T-helper 22 cell (primary cell): ENCODE measurements at places on chromosomes 12 and 14.

GRCh38 chr12:109439181-109439580, 37.9 kb downstream of the KCTD10 start:
- no peak for DNase-seq

- DNase-seq: no peak
Measured at GRCh38 chr12:106280106-106280505, 22.4 kb upstream of the TCP11L2 start.

- no peak for DNase-seq
Measured at GRCh38 chr12:132490422-132491137, 629 bp downstream of the FBRSL1 start.

GRCh38 chr14:64117671-64118402, 176.3 kb downstream of the ESR2 start:
- no peak for DNase-seq

- DNase-seq: no peak
Measured at GRCh38 chr12:2138871-2139308, 86.1 kb downstream of the CACNA1C start.

DNA sequence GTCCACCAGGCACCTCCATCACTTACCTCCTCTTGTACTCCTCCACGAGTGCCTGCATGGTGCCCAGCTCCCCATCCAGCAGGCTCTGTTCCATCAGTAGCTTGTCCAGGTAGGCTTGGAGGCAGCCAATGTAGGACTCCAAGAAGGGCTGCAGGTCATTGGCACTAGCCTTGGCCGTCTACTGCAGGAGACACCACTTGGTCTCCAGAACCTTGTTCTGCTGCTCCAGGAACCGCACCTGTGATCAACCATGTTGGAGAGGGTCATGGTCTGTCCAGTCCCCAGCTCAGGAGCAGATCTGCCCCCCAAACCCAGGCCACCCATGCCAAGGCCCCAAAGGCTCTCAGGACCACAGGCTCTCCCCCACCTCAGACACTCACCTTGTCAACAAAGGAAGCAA, 23.9 kb downstream of the KRT76 start:
- DNase-seq: no peak

DNA sequence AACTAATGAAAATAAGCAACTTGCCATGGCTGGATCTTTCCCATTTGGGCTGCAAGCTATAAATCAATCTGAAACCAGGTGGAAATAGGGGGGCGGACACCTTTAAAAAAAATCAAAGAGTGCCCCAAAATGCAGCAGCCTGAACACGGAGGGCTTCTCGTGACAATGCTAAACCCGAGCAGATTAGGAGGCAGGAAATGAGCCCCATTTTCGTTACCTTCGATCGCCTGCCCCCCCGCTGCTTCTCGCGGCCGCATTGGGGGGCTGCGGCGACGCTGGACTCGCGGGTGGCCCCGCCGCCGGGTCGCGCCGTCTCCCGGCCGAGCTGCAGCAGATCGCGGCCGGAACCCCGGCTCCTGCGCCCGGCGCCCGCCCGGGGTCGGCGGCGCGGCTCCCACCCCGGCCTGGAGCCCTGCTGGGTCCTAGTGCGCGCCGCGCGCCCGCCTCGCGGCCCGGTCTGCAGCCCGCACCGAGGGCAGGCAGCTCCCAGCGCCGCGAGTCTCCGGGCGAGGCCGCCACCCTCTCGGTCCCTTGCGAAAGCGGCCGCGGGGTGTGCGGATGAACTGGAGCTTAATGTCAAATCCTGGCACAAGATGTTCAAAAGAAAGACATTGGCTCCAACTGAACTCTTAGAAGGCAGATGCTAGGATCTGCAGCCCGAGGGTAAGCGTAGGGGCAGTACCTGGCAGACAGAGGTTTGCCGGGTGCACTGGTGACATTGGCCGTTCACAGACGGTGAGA, 201.9 kb upstream of the FOXN3 start:
- DNase-seq: peak; percentile 46

- no peak for DNase-seq
Measured at GRCh38 chr12:113939867-113940266, 26.3 kb downstream of the RBM19 start.

GRCh38 chr14:52950410-52950897, 396 bp downstream of the FERMT2 start:
- no peak for DNase-seq

DNA sequence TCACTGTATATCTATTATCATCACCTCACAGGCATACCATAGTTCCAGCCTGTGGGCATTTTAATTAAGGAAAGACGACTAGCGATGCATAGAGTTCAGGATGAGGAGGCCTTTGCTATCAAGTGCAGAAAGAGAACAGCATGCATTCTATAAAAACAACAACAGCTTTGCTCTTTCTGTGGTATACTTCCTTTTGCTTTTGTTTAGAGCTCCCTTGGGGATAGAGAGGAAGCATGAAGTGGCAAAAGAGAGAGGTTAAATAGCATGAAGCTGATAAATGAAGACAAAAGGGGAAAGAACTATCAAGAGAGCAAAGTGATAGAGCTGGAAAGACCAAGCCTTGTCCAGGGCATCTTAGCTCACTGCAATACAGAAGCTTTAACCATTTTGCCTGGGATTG, 23.5 kb downstream of the IFNG-AS1 start:
- no peak for DNase-seq

DNA sequence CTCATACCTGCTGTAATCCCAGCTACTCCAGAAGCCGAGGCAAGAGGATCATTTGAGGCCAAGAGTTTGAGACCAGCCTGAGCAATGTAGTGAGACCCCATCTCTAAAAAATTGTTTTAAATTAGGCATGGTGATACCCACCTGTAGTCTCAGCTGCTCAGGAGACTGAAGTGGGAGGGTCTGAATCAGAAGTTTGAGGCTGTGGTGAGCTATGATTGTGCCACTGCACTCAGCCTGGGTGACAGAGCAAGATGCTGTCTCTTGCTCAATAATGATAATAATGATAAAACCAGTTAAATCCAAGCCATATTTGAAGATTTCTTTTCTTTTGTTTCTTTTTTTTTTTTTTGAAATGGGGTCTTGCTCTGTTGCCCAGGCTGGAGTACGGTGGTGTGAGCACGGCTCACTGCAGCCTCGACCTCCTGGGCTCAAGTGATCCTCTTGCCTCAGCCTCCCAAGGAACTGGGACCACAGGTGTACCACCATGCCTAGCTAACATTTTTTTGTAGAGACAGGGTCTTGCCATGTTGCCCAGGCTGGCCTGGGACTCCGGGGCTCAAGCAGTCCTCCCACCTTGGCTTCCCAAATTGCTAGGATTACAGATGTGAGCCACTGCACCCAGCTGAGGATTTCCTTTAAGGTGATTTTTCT, 12.8 kb downstream of the PSMA6 start:
- DNase-seq: no peak

DNA sequence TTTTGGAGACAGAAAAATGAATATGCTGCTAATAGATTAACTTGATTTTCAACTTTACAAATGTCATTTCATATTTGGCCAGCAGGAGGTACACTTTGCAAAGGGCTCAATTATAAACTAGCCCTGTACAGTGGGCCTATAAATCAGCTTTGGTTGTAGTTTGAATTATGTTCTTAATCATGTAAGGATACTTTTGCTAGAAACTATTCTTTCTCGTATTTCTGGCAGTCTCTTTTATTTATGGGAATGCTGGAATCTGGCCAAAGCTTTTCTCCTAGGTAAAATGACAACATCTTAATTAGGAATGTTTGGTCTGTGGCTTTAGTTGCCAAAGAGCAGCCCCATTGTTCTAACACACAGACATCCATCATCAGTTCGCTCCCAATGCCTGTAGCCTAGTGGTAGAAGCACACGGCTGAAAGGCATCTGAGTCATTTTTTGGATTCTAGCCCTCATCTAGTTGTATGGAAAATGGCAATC, 1322.3 kb upstream of the SEL1L start:
- no peak for DNase-seq

GRCh38 chr12:50073206-50073605, 11.9 kb upstream of the SMARCD1 start:
- DNase-seq: no peak

DNA sequence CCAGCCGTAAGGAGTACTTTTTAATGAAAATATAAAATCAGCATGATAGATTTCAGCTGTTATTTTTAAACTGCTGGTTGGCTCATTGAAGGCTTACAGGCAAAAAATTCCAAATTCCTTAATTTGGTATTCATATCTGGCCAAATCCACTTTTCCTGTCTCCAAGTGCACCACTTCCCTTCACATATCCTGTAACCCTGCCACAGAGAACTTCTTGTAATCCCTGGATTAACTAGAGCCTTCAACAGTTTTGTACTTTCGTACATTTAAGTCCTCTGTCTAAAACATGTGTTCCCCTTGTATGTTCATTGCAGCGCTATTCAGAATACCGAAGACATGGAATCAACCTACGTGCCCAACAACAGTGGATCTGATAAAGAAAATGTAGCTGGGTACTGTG, 9.6 kb downstream of the PUS7L start:
- DNase-seq: no peak

- no peak for DNase-seq
Measured at GRCh38 chr14:68357777-68358176, 435.1 kb downstream of the ZFP36L1 start.

DNA sequence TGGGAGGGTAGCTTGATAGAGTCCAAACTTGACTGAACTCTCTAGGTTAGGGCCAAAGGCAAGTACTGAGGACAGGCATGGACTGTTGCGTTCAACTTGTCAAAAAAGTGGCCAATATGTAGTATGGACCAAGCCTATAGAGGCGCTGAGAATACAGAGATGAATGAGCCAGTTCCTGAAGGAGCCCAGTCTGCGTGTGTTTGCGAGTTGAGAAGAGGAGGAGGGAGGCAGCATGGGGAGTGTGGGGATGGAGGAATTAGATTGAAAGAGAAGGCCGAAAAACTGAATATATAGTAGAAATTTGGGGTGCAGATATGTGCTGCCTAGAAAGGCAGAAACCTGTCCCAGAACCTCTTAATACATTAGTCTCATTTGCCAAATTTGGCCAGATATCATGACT, 412.4 kb downstream of the PCNX1 start:
- DNase-seq: no peak

DNA sequence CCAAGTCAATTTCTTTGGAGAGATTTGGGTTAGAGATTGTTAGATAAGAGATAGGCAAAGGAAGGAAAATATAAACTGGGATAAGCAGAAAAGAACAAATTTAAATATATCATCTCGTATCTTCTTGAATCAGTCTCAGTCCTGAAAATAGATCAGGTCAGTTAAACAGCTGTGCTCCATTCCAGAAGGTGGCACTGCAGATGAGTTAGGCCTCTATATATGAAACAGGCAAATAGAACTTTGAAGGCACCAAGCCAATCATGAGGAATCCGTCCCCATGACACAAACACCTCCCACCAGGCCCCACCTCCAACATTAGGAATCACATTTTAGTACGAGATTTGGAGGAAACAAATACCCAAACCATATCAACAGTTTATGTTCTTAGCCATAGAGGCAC, 605.5 kb upstream of the USP15 start:
- no peak for DNase-seq

GRCh38 chr12:119157528-119157927, 21.2 kb upstream of the HSPB8 start:
- no peak for DNase-seq

- no peak for DNase-seq
Measured at GRCh38 chr12:11663130-11663529, 13.7 kb downstream of the ETV6 start.

DNA sequence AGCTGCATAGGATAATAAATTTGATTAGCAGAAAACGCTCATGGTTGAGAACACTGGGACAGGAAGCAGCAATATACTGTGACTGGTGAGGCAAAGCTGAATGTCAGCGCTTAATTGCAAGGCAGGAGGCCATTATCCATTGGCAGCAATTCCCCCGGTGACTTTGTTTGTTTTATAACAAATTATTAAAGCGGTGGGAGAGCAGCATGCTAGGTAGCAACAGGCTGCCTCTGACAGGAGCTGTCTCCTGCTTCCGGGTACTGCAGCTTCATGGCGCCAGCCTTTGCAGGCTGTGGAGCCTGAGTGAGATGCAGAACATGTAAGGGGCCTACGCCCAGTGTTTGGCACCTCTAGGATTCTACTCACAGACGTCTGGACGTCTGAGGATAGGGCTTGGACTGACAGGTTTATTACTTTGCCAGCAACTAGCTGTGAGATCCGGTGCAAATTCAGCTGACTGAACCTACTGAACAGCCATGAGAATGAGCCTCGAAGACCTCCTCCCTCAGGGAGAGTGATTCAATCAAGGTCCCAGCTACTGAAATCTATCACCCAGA, 82.1 kb upstream of the SSTR1 start:
- DNase-seq: no peak

- no peak for DNase-seq
Measured at GRCh38 chr12:24931666-24932405, 17.1 kb downstream of the BCAT1 start.

- no peak for DNase-seq
Measured at GRCh38 chr12:19148860-19149259, 19.3 kb downstream of the PLEKHA5 start.

DNA sequence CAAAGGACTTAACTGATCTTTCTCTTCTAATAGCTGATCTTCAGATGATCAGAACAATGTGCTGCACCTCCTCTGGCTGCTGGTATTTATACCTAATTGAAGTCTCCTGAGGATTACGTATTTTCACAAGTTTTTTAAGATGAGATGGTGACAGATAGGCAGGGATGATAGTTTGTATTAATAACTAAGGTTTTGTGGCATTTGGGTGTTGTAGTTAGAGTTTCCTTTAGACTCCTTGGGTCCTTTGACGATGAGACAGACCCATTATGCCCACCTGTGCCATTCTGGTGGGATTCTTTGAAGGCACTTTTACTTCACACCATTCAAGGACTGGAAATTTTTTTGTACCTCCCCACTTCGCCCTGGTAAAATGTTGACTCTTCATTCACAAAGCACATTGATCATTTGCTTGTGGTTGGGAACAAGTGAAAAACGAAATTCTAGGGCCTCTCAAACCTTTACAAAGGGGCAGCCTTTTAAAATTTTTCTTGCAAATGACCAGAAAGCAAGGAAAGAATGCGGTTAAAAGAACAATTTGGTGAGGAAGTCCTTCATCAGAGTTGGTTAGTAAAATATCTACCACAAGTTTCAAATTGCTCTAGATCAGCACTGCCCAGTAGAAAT, at the start of gene IFNG:
TSS of gene IFNG (minus strand) at position 60 of the 624 bp plus-strand sequence. CDS start 125 bp downstream, outside the sequence.
- no peak for DNase-seq

- no peak for DNase-seq
Measured at GRCh38 chr14:31530136-31530535, 31.1 kb upstream of the NUBPL start.

- no peak for DNase-seq
Measured at GRCh38 chr14:22460461-22461195, 128.4 kb downstream of the DAD1 start.

GRCh38 chr12:69663726-69664125, 35.4 kb downstream of the BEST3 start:
- no peak for DNase-seq

DNA sequence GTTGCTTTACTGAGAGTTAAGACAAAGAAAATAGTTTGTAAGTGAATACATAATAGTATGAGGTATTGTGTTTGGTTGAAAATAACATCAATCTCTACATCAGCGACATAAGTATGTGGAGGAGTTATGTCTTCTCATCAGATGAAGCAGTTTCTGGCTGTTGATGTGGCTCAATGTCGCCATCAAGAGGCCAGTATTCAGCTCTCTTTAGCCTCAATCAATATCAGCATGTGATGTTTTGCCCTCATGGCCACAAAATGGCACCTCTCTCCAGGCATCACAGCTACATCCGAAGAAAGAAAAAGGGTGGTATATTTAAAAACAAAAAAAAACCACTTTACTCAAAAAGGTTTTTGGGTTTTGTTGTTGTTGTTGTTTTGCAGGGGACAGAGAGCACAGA, 302.3 kb upstream of the TMEM132C start:
- DNase-seq: no peak

GRCh38 chr14:90969531-90970166, 90.8 kb downstream of the RPS6KA5 start:
- no peak for DNase-seq

- DNase-seq: no peak
Measured at GRCh38 chr14:58071341-58071740, 80.7 kb downstream of the ARMH4 start.

- DNase-seq: no peak
Measured at GRCh38 chr12:117563007-117563406, 201.6 kb upstream of the NOS1 start.
